ENCODE measurements at places on chromosomes 5 and 9.

DNA sequence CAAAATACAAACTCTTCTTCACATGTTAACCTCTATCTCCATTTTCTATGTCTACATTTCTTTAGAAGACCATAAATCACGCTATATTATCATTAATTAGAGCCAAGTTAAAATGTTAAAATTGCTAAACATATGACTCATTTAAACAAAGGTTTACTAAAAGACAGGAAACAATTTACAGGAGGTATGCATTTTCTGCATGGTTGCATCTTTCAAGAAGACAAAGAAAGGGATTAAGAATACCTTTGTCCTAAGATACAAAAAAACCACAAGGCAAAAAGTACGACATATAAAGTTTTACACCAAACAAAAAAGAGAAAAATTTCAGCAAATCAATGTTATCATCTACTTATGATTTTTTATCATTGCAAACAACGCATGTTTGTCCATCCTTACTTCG lies 324.4 kb downstream of the PDE4D start:
- no peaks in the 10 kb centered on the region for H3K36me3 ChIP-seq
- no peak overlapping the region for H3K27ac ChIP-seq
- H3K4me1 ChIP-seq: no peaks in the 10 kb centered on the region
- H3K4me3 ChIP-seq: no peak overlapping the region

DNA sequence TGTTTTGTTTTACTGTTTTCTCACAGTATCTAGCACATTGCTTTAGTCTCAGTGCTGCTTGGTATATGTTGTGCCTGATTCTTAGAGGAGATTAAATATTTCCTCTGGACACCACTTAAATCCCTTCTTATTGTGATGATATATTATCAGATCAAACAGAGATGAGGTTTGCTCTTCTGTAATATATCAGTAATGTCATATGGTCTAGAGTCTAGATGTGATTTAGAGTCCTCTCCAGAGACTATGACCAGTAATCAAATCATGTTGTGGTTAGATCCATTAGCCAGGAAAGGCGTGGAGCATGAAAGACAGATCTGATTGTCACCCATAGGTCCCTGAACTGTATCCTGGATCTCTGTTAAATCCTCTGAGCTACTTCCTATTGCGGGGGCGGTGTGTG lies 24.4 kb downstream of the CAMK4 start:
- no peaks in the 10 kb centered on the region for H3K36me3 ChIP-seq
- no peak overlapping the region for H3K27ac ChIP-seq
- H3K4me1 ChIP-seq: no peaks in the 10 kb centered on the region

GRCh38 chr5:33769196-33769595 lies 122.6 kb downstream of the ADAMTS12 start:
- H3K4me3 ChIP-seq: no peak overlapping the region
- DNase-seq: no peak
- no peak overlapping the region for H3K27ac ChIP-seq

DNA sequence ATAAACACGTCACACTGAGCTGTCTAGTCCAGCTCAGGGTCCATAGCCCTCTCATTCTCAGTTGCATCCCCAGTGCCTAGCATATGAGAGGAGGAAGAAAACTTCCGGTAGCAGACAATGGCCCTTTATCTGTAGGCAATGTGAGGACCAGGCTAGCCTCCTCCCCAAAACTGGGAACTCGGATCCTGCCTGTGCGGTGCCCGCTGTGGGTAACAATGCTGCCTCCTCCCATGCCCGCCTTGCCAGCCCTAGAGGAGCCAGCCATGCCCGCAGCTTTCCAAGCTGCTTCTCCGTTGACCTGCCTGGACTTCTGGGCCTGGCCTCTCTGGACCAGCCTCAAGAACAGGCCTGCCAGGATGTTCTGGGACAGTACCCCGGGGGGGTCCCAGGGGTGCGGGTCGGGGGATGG lies 74.6 kb upstream of the ORM1 start:
- no peaks in the 10 kb centered on the region for H3K27me3 ChIP-seq
- no peak for DNase-seq
- no peak overlapping the region for H3K4me3 ChIP-seq
- H3K27ac ChIP-seq: no peak overlapping the region
- no peaks in the 10 kb centered on the region for H3K4me1 ChIP-seq

All from Peyer's patch (tissue), 4 donors.